Activated CD4-positive, alpha-beta T cell treated with anti-CD3 and anti-CD28 coated beads, Interleukin-2, amount 10 ng/mL, durations not matched to agents 7 days and 5 days (primary cell): ENCODE measurements at places on chromosomes 4 and X.

- H3K27me3 ChIP-seq: peaks cover 14% of the 10 kb centered on the region
- no peak overlapping the region for H3K27ac ChIP-seq
- no peaks in the 10 kb centered on the region for H3K36me3 ChIP-seq
- no peak for DNase-seq
- peaks cover 4% of the 10 kb centered on the region for H3K4me1 ChIP-seq
- no peak overlapping the region for H3K4me3 ChIP-seq
Observed at GRCh38 chr4:185040523-185040922, 22.2 kb downstream of the HELT start.

DNA sequence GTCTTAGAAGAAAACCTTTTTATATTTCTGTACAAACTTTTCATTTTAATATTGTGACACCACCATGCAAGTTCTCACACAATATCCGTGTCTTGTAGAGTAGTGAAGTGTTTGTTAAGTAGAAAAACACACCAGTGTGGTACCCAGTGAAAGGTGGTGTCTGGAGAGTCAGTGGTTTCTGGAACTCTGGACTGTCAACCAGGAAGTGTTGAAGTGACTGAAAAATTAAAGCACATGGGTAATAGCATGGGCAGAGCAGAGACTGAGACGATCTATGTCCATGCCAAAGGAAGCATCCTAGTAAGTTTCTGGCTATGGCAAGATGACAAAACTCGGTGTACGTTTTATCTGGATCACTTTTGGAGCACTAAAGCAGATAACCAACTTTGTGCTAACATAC is 22.2 kb downstream of the RAB9A start:
- H3K27me3 ChIP-seq: no peaks in the 10 kb centered on the region
- no peak overlapping the region for H3K4me3 ChIP-seq
- H3K4me1 ChIP-seq: peaks cover 3% of the 10 kb centered on the region
- peaks cover 32% of the 10 kb centered on the region for H3K36me3 ChIP-seq

- no peak overlapping the region for H3K4me3 ChIP-seq
- DNase-seq: no peak
- no peaks in the 10 kb centered on the region for H3K36me3 ChIP-seq
- H3K4me1 ChIP-seq: peaks cover 30% of the 10 kb centered on the region
- no peak overlapping the region for H3K27ac ChIP-seq
Observed at GRCh38 chr4:40453912-40454311, 118.8 kb downstream of the CHRNA9 start.

GRCh38 chr4:169348541-169348940 is 77.8 kb upstream of the SH3RF1 start:
- no peak overlapping the region for H3K4me3 ChIP-seq
- no peak overlapping the region for H3K27ac ChIP-seq
- no peaks in the 10 kb centered on the region for H3K36me3 ChIP-seq
- no peaks in the 10 kb centered on the region for H3K4me1 ChIP-seq

DNA sequence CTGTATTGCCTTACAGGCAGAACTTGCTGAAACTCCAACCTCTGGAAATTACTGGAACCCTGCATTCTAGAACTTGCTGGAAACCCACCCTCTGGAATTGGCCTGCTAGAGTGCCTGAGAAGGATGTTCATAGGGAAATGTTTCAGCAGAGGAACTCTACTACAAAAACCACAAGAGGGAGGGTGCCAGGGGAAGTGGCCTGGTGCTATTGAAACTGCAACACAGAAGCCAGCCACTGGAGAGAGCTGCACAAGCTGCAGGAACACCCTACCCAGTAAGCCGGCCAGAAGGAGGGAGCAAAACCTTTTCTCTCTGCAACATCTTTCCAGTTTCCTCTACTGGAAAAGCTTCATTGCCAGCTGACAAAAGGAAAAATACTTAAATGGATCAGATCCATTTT is 2.5 kb upstream of the BRWD3 start:
- no peaks in the 10 kb centered on the region for H3K27me3 ChIP-seq
- H3K36me3 ChIP-seq: no peaks in the 10 kb centered on the region
- H3K4me3 ChIP-seq: no peak overlapping the region
- DNase-seq: peak; percentile 51
- peaks cover 21% of the 10 kb centered on the region for H3K4me1 ChIP-seq

DNA sequence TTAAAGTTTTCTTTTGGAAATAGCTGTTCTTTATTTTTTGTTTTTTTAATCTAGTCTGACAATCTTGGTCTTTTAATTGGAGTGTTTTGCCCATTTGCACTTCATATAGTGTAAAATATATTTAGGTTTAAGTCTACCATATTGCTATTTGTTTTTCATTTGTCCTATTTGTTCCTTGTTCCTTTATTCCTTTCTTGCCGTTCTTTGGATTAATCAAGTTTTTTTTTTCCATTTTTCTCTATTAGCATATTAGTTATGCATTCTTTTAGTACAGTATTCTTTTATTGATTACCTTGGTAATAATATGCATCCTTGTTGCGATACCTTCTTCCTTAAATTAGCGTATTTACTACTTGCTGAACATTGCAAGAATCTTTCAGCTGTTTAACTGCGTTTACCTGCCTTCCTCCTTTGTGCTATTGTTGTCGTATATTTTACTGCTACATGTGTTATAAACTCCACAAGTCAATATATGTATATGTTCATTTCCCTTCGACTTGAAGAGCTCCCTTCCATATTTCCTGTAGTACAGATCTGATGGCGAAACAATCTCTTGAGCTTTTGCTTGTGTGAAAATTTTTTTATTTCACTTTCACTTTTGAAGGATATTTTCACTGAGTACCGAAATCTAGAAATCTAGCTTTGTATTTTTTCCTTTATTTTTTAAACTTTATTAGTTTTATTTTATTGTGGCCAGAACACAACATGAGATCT is 23.9 kb upstream of the RNF212 start:
- no peak for DNase-seq
- peak overlapping the region; percentile 64 for H3K4me3 ChIP-seq
- peaks cover 25% of the 10 kb centered on the region for H3K4me1 ChIP-seq
- H3K27me3 ChIP-seq: peaks cover 22% of the 10 kb centered on the region

DNA sequence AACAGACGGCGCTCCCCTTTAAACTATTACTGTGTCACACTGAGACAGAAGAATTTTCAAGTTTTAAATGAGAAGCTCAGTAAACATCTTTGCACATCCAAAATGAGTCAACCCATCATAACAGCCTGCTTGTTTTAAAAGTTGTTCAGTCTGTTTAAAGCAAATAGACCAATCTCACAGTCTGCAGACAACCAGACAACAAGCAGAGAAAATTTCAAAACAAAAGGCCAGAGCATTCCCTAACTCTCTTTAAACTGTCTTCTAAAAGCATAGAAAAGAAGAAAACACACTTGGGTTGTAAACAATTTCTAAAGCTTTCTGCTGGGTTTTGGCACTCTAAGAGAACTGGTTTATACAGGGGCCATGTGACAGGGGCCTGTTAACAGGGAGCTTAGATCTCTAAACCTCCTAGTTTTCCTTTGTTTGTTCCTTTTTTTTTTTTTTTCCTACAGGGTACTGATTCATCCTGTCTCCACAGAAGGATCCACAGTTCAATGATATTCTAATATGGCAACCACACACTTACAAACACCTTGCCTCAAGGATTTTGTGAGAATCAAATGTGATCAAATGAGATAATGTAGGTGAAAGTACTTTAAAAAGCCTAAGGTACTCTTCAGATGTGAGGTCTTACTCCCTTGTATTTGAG is 100.8 kb upstream of the MAML3 start:
- H3K36me3 ChIP-seq: no peaks in the 10 kb centered on the region
- no peak for DNase-seq
- H3K4me3 ChIP-seq: no peak overlapping the region

DNA sequence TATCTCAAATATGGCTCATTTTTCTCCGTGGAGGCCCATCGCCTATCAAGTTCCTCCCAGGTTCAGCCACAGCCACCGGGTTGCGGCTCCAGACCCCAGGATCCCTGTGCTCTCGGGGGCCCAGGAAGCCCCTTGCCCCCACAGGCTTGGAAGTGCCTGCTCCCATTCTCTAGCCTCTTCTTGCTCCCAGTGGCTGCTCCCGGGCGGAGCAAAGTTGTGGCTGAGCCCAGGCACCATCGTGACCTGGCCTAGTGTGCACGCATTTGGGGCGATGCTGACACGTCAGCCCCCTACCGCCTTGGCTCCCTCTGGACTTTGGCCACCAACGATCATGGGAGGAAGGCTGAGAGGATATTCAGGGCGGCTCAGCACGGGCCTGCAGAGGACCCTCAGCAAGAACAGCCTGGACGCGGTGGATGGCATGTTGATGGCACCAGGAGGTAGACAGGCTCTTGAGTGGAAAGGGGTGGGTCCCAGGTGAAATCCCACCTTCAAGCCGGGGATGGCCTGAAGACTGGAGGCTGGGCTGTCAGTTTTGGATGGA is 419.4 kb upstream of the AGA start:
- H3K4me3 ChIP-seq: no peak overlapping the region
- H3K36me3 ChIP-seq: no peaks in the 10 kb centered on the region
- no peak for DNase-seq
- H3K27me3 ChIP-seq: no peaks in the 10 kb centered on the region
- H3K4me1 ChIP-seq: no peaks in the 10 kb centered on the region

DNA sequence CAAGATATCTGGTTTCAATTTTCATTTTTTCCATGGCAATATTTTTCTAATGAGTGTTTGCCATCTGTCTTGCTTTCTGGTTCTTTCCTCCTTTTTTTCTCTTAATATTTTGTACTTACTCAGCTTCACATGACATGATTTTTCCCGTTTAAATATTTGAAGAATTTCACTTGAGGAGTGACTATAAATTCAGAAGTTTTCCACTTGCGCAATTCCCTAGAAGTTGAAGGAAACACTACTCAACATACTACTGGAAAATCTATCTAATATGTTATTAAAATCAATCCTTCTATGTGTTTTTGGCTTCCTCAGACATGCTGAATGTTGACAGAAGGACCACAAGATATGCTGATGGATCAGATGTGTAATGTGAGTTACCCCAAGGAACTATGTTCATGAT is 36.8 kb upstream of the BANK1 start:
- no peak overlapping the region for H3K4me3 ChIP-seq
- H3K4me1 ChIP-seq: no peaks in the 10 kb centered on the region
- peaks cover 2% of the 10 kb centered on the region for H3K27me3 ChIP-seq
- no peak for DNase-seq
- H3K27ac ChIP-seq: no peak overlapping the region

GRCh38 chr4:1404573-1405253 is 1.5 kb downstream of the NKX1-1 start:
- no peak overlapping the region for H3K27ac ChIP-seq
- peaks cover 2% of the 10 kb centered on the region for H3K36me3 ChIP-seq
- H3K4me3 ChIP-seq: no peak overlapping the region

- no peaks in the 10 kb centered on the region for H3K36me3 ChIP-seq
- no peak for DNase-seq
- no peak overlapping the region for H3K4me3 ChIP-seq
- no peak overlapping the region for H3K27ac ChIP-seq
Observed at GRCh38 chrX:120517936-120518335, 42.8 kb downstream of the CUL4B start.

- DNase-seq: no peak
- no peaks in the 10 kb centered on the region for H3K36me3 ChIP-seq
- peaks cover 3% of the 10 kb centered on the region for H3K27me3 ChIP-seq
- no peak overlapping the region for H3K27ac ChIP-seq
- peaks cover 20% of the 10 kb centered on the region for H3K4me1 ChIP-seq
Observed at GRCh38 chrX:44240036-44240435, 103.4 kb downstream of the EFHC2 start.

DNA sequence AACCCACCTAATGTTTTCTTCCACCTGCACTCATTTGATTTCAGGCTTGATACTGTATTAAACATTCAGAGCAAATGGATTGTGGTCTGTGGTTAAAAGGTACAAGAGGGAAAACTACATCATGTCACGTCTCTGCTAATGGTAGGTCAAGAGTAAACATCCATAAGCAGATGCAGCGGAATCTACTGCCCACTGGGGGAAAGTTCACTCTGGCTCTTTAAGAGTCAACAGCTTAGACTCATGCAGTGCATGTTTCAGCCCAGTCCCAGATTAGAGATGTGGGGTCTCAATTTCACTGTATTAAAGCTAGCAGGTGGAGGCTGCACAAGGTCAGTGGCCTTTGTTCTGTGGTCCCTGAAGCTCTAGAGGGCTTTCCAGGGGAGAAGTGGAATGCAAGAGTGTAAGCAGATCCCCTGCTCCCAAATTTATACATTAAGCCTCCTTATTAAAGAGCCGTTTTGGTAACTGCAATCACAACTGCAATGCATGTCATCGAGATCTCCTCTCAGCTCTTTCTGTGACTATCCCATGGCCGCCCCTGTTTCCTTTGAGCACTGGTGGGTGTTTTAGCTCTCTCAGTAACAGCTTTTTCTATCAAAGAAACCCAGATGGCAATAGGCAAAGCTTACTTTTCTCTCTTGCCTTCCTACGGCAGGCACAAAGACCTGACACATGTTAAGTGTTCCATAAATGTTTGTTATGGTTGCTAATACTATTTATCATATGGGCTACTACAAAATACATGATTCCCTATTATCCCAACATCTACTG is 53.4 kb downstream of the LDB2 start:
- H3K4me3 ChIP-seq: no peak overlapping the region
- H3K36me3 ChIP-seq: no peaks in the 10 kb centered on the region
- no peak overlapping the region for H3K27ac ChIP-seq

- H3K27ac ChIP-seq: peak overlapping the region; percentile 90
- H3K4me3 ChIP-seq: peak overlapping the region; percentile 36
- peaks cover 23% of the 10 kb centered on the region for H3K36me3 ChIP-seq
- DNase-seq: peak; percentile 47
- peaks cover 38% of the 10 kb centered on the region for H3K4me1 ChIP-seq
- no peaks in the 10 kb centered on the region for H3K27me3 ChIP-seq
Observed at GRCh38 chrX:24498181-24498580, 33.1 kb downstream of the PDK3 start.

- H3K27me3 ChIP-seq: peaks cover 36% of the 10 kb centered on the region
- peaks cover 8% of the 10 kb centered on the region for H3K4me1 ChIP-seq
- no peak for DNase-seq
- peak overlapping the region; percentile 36 for H3K4me3 ChIP-seq
- no peaks in the 10 kb centered on the region for H3K36me3 ChIP-seq
Observed at GRCh38 chr4:170090352-170091052, 746 bp upstream of the AADAT start.

DNA sequence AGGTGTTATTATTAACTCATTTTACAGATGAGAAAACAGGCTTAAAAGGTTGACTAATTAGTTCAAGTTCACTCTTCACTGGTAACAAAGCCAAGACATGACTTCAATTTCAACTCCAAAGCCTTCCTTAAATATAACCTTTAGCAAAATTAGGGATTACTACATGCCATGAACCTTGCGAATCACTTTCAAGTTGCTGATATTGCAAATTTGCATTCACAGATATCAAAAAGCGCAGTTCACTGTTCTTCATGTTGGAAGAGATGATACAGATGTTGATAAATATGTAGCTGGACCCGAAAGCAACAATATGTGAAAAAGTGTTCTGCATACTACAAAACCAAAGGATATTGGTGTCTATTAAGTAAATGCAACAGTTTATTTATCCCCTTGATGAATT is 210.8 kb upstream of the GYPA start:
- H3K27me3 ChIP-seq: peaks cover 25% of the 10 kb centered on the region
- H3K27ac ChIP-seq: no peak overlapping the region
- DNase-seq: no peak
- H3K4me1 ChIP-seq: peaks cover 4% of the 10 kb centered on the region
- no peaks in the 10 kb centered on the region for H3K36me3 ChIP-seq
- no peak overlapping the region for H3K4me3 ChIP-seq

GRCh38 chrX:46588263-46588662 is 14.7 kb downstream of the CHST7 start:
- H3K4me3 ChIP-seq: peak overlapping the region; percentile 59
- H3K27ac ChIP-seq: peak overlapping the region; percentile 92
- peaks cover 19% of the 10 kb centered on the region for H3K36me3 ChIP-seq
- no peaks in the 10 kb centered on the region for H3K27me3 ChIP-seq
- H3K4me1 ChIP-seq: peaks cover 42% of the 10 kb centered on the region
- peak; percentile 65 for DNase-seq

- H3K4me1 ChIP-seq: no peaks in the 10 kb centered on the region
- no peak for DNase-seq
- no peaks in the 10 kb centered on the region for H3K27me3 ChIP-seq
Observed at GRCh38 chr4:125677665-125678307, 363.0 kb downstream of the FAT4 start.
